ENCODE measurements at places on chromosomes 11 and 22.

- DNase-seq, result no peak
Observed at GRCh38 chr22:49294656-49295464, 532.8 kb downstream of the BRD1 start.

DNA sequence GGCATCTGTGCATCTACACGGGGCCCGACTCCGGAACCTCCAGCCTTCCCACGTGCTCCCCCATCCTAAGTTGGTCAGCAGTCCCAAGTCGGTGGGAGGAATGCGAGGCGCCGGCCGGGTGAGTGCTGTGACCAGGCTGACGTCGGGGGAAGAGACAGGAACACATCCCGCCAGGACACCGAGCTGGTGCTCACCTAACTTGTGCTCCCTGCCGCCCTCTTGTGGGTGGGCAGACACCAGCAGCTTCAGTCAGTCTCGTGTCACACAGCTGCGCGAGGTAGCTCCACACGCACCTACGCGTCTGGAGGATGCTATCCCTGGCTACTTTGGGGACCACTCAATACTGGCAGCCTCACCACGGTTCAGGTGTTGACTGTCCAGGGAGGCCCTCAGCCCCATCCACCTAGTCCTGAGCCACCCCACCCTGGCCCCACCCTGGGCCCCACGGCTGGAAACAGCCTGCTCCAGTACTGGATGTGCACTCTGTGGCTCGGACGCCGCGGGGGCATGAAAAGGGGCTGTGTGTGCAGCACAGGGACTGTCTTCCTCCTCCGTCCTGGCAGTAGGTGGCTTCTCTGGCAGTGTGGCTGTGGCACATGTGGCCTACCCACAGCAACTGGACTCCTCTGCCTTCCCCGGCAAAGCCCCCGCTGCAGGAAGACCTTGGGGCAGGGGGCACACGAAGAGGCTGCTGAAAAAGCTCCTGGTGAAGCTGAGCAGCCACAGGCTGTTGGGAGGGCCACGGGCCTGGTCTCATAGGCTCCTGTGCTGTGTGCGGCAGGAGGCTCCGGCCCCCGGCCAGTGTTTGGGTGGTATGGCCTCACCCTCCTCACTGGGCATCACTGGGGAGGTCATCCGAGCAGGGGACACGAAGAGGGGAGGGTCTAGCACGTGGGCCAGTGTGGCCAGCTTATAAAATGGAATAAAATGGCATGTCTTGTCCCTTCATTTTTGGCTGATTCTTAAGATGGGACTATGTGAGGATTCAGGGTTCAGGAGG lies 11.2 kb upstream of the BID start:
- DNase-seq, result no peak

GRCh38 chr11:76152086-76152681 lies 54.1 kb downstream of the WNT11 start:
- DNase-seq, result peak; percentile 28

DNA sequence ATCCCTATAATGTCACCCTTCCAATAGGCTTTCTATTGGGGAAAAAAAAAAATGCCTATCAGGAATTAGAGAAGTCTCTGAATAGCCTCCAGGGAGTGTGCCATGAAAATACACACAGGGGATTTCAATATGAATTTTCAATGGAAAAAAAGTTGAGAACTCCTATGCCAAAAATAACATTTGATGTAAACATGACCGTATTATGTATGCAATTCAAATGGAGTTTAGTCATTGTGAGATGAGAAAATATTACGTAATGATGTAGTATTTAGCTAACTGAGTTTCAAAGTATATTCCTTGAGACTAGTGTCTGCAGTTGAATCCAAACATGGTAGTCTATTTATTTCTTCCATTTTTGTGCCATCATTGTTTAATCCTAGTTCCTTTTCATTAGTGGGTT lies 182.3 kb downstream of the BLID start:
- DNase-seq, result no peak
